ENCODE measurements at places on chromosomes 16 and 17. TPM values are rescaled to one million over a fixed set of nuclear protein-coding genes. Genes with fewer than 3 reads are reported as not detected.

CDIPT gene
- total RNA-seq, result 65.4 TPM

CLEC18B gene
- total RNA-seq, result 0.20 TPM

TBC1D28 gene
- total RNA-seq, result not detected

HLF gene
- total RNA-seq, result under 0.01 TPM

CSH2 gene
- not detected for total RNA-seq

CRHR1 gene
- not detected for total RNA-seq

ZNF668 gene
- 15.2 TPM for total RNA-seq

TMC7 gene
- total RNA-seq, result 2.2 TPM

CACNG3 gene
- not detected for total RNA-seq

ALOX15 gene
- total RNA-seq, result not detected

DNAH9 gene
- total RNA-seq, result under 0.01 TPM

GCGR gene
- not detected for total RNA-seq

ZPBP2 gene
- not detected for total RNA-seq

TBC1D3I gene
- not detected for total RNA-seq

IL21R gene
- total RNA-seq, result 4.7 TPM

DLX4 gene
- total RNA-seq, result not detected

PABPN1L gene
- not detected for total RNA-seq

HOXB8 gene
- total RNA-seq, result 1.5 TPM

TEKT3 gene
- total RNA-seq, result not detected

PRSS8 gene
- not detected for total RNA-seq

RGS9 gene
- 1.6 TPM for total RNA-seq

KRTAP9-4 gene
- not detected for total RNA-seq

CACNG1 gene
- total RNA-seq, result not detected

SMIM5 gene
- not detected for total RNA-seq

KCNJ12 gene
- 0.39 TPM for total RNA-seq

RUNDC3A gene
- under 0.01 TPM for total RNA-seq

PRM1 gene
- not detected for total RNA-seq

TBC1D3G gene
- not detected for total RNA-seq

TMIGD1 gene
- total RNA-seq, result not detected

ABCC3 gene
- total RNA-seq, result 40.8 TPM

BLMH gene
- 31.3 TPM for total RNA-seq

TSPOAP1 gene
- not detected for total RNA-seq

COX6A2 gene
- total RNA-seq, result not detected

GAS2L2 gene
- total RNA-seq, result not detected
